H1 (cell line): ENCODE measurements at places on chromosomes 3 and 15.

- DNase-seq, result no peak
These were observed 96.6 kb upstream of the FLNB start for GRCh38 chr3:57911593-57911992.

- no peak for DNase-seq
These were observed 8.1 kb downstream of the ZBTB47 start for GRCh38 chr3:42661593-42662022.

DNA sequence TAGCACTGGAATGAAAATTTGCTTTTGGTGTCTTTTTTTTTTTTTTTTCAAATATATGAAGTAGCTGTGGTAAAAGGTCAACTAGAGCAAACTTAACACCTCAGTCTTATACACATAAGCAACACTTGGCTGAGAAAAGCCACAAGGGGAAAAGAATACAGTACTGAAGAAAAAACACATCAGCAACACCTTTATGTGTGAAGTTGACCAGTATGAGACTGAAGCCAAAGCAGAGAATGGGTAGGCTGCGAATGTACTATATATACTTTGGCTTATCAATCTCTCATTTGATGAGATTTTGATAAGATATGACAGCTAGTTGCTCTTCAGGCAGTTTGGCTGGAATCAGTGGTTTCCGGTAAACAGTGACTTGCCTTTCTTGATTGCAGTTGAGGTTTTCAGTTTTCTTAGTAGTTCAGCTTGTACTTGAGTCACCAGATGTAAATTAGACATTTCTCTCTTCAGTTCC is 22.0 kb upstream of the ZCWPW2 start:
- DNase-seq, result no peak

DNA sequence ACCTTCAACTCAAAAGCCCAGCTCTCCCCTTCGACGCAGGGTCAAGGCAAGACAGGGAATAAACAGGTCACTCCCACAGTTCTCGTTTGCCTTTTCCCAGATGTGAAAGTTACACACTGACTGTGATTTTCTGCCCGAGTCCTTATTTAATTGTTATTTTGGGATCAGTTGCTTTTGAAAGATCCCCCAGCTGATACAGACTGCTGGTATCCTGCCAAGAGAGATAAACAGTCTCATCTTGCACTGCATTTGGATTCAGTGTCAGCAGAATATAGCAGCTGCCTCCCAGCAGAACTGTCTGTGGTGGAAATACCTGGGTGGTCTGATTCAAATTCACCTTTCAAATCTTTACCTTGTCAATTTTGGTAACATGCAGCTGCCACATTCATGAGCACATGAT is 56.0 kb upstream of the FAM3D start:
- no peak for DNase-seq

- DNase-seq, result no peak
These were observed 604.1 kb downstream of the EDEM1 start for GRCh38 chr3:5791558-5791957.

DNA sequence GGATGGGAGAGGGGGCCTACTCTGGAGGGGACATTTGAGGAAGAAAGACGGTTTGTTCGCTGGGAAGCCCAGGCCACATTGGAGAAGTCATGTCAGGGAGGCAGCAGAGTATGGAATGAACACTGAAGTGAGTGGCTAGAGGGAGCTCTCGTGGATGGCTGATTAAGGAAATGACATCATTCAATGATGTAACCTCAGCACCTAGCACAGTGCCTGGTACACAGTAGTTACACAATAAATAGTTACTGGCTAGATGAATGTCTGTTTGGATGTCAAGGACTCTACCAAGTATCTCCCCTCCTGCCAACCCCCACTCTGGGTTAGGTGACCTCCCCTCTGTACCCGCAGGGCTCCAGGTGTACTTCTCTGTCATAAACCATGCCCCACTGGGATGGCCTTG is 121.1 kb downstream of the CLSTN2 start:
- DNase-seq, result no peak

DNA sequence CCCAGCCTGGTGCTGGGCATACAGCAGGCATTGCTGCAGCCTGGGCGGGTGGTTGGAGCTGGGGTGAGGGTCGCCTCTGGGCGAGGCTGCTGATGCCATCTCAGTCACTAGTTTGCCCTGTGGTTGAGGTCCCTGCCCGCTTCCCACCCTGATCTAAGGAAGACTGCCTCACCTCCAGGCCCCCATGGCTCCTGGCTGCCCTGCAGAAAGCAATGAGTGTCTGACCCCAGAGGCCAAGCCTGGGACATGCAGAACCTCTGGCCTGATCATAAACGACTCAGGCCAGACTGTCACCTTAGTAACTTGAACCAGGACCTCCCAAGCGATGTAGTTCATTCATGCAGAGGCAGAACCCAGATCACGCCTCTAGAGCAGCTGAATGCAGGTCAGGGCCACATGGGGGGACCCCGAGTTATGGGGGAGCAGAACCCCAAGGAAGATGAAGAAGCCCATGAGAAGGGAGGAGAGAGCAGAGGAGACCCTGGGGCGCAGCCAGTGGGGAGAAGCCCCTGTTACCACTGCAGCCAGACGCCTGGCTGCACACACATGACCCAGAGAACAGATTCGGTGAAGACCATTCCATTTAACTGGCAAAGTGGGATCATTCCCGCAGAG is 213.9 kb downstream of the TBC1D2B start:
- DNase-seq, result no peak

- DNase-seq, result no peak
These were observed 113.5 kb downstream of the CNTN3 start for GRCh38 chr3:74501007-74501406.

- no peak for DNase-seq
These were observed 156.7 kb downstream of the CACNA2D3 start for GRCh38 chr3:54279005-54279583.

- no peak for DNase-seq
These were observed 99.5 kb downstream of the ATG7 start for GRCh38 chr3:11371747-11372146.

- DNase-seq, result no peak
These were observed 644.5 kb upstream of the GRM7 start for GRCh38 chr3:6216135-6217026.

- DNase-seq, result no peak
These were observed 7.3 kb upstream of the LEKR1 start for GRCh38 chr3:156818890-156819289.

DNA sequence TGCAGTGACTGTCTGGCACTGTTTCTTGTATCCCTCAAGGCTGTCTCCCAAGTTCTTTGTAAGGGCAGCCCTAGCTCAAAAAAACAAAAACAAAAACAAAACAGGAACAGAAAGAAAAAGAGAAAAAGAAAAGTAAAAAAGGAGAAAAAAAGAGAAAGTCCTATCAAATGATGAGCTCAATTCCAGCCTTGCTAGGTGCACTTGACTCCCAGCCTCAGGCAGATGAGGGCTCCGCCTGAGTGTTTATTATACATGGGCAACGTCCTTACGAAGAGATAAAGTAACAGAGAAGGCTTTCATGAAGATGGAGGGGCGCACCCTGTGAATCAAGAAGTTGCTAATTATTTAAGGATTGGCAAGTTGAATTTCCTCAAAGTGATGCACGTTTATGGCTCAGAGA is 175.3 kb downstream of the MEIS2 start:
- DNase-seq, result no peak

DNA sequence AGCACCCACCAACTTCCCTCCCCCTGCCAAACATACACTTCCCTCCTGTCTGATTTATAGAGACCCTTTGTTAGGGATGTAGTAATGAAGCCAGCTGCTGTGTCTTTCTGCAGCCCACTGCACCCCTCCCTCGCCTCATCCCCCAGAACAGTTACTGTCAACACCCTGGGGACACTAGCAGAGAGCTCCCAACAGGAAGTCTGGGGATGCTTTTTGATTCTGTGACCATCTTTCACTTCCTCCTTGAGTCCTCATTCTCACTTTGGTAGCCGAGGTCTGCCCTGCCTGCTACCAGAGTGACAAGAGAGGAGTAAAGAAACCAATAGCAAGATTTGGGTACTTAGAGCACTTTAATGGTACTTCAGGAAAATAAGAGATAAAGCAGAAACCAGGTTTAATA is 201.6 kb downstream of the SATB1 start:
- no peak for DNase-seq

DNA sequence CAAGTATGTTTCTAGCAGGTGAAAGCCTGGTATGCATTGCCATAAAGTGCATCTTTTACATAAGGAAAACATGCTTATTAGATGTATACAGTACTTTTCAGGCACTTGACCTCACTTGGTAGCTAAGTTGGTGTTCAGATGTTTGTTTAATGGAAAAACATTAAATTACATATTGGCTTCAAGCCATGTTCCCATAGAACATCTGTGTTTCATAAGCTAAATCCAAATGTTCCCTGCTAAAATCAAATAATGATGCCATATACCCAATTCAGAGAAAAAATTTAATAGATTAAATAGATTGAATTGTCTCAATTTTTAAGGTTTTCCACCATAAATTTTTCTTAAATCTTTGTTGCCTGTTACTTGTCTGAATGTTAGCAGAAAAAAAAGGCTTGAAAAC is 19.1 kb upstream of the RPL22L1 start:
- no peak for DNase-seq

- no peak for DNase-seq
These were observed 53.0 kb upstream of the DAZL start for GRCh38 chr3:16658004-16658924.

DNA sequence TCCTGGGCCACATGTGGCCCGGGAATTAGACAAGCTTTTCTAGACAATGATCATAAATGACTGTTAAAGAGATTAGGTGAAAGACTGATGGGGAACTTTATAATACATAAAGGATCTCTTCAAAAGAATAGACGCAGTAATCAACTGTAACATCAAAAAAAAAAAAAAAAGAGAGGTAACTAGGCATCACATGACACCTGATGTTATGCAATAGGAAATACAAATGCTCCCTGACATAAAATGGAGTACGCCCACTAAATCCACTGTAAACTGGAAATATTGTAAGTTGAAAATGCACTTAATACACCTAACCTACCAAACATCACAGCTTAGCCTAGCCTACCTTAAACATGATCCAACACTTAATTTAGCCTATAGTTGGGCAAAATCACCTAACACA is 27.2 kb downstream of the GSK3B start:
- no peak for DNase-seq

DNA sequence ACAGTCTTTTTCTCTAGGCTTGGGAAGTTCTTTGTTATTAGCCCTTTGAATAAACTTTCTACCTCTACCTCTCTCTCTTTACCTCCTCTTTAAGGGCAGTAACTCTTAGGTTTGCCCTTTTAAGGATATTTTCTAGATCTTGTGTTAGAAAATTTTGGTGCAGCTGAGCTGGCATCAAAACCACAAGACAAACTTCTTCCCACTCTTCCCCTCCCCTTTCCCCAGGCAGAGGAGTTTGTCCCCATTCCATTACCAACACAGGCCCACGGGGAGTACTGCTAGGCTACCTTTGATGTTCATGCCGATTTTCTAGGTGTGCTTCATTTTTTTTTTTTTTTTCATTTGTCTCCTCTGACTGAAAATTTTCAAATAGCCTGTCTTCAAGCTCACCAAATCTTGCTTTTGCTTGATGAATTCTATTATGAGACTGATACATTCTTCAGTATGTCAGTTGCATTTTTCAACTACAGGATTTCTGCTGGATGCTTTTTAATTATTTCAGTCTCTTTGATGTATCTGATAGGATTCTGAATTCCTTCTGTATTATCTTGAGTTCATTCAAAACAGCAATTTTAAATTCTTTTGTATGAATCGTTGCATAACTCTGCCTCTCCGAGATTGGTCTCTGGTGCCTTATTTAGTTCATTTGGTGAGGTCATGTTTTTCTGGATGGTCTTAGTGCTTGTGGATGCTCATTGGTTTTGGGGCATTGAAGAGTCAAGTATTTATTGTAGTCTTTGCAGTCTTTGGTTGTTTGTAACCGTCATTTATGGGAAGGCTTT is 112.0 kb downstream of the UBE2E2 start:
- no peak for DNase-seq

DNA sequence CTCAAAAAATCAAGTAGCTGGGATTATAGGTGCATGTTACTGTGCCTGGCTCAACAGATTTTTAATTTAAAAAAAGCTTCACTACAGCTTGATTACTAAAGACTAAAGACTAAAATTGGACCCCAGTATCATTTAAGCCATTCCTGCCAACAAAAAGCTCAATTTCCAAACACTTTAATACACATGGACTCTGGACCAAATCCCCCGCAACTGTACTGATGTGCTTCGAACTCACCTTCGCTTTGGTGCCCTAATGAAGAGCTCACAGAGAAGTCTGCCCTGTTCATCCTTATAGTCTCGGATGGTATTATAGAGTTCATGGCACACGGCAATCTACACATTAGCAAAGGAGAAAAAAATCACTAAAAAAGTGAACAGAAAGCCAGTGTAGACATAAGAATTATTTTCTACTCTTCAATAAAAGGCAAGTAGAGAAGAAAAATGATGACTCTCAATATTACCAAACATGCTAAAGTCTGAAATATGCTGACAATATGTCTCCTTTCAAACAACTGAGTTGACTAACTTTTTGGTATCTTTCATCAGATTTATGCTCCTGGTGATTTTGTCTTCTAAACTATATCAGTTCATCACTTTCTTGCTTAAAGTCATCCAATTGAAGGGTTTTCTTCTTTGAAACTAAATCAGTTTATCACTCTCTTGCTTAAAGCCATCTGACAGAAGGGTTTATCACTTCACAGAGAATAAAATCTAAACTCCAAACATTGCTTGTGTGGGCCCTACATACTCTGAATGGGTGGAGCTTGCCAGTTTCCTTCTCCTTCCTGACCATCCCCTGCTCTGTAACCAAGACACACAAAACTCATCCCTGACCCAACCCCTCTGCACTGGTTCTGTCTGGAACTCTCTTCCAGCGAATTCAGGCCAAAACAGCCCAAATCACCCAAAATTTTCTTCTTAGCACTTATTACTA is 7.2 kb downstream of the PBRM1 start:
- no peak for DNase-seq

DNA sequence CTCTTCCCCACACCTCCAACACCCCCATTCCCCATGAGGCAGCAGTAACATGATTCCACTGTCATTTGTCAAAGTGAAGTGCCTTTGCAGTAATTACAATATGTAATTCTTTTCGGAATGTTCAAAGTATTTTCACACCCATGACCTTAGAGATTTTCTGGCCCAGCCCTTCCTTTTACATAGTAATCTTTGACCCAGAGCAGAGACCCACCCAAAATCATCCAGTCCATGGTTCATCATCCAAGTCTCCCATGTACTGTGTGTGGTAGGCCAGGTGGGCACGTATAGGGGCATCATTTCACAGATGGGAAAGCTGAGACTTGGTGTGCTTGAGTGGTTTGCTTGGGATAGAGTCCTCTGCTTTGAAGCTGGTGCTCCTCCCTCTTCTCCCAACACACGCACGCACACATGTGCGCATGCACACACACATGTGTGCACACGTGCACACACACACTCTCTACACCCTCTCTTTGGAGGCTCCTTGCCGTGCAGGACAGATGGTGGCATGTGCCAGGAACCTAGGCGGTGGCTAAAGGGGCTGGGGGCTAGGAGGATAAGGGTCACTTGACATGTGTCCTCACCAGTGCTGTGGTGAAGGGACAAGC is 284.7 kb upstream of the ROPN1 start:
- no peak for DNase-seq

DNA sequence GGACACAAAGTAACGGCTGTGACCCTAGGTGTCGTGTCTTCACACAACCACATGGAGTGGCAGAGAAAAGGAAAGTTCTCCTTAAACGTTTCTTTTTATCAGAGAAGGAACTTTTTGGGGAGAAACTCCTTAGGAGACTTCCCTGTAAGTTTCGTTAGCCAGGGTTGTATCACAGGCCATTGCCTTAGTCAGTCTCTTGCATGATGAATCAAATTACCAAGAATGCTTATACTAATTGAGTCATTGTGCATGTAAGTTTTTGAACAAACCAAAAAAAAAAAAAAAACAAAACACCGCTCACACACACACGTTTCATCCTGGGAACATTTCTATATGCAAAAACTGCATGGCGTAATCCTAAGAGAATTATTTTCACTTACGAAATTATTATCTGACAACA is 150.4 kb upstream of the SATB1 start:
- no peak for DNase-seq
